ENCODE measurements at places on chromosomes 5 and 9. TPM values are rescaled to one million over a fixed set of nuclear protein-coding genes. Genes with fewer than 3 reads are reported as not detected.

Gene MUSK
- 0.22 TPM for total RNA-seq

DNA sequence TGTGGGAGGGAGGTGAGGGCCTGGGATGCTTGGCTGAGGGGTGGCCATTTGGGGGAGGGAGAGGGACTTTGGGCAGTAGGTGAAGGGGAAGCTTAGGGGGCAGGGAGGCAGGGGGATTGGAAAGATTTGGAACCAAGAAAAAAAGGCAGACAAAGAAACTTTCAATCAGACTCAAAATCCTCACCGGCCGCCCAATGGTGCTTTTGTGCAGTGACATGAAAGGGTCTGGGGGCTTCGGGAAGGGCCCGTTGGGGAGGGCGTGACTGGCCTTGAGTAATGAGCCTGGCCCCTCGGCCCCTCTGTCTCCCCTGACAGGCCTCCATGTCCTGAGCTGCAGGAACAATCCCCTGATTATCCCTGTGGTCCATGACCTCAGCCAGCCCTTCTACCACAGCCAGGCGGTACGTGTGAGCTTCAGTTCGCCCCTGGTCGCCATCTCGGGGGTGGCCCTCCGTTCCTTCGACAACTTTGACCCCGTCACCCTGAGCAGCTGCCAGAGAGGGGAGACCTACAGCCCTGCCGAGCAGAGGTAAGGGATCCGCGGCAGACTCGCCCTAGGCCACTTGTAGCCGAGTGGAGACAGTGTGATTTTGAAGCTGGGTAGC is 181.1 kb downstream of the PAPPA start:
- H3K27ac ChIP-seq = no peak overlapping the region
- no peak overlapping the region for H3K4me3 ChIP-seq
- no peaks in the 10 kb centered on the region for H3K4me1 ChIP-seq
- DNase-seq = no peak

DNA sequence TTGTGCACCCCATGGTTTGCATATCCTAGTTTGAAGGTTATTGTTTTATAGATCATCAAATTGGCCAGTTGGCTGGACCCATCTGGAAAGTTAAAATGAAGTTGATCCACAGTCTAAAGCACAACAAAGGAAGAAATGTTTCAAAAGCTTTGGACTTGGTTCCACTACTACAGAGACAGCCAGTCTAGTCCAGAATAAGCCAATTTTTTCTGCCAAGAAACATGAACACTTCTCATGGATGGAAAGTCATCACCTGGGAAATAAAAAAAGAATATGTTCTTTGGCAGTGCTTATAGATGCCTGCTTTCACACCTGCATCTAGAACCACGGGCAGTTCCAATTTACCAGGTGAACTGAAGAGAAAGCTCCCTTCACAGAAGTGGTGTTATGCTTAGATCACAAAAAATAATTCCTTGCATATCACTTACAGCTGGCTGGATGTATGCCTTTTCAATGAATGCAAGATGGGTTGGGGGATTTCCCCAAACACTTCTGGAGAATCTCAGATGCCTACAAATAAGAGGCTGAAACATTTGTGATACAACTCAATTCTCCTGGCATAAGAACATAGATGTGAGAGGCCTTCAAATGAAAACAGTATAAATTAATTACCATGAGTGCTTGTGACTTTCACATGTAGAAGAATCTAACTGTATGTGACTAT is 26.9 kb downstream of the C9 start:
- H3K36me3 ChIP-seq = no peaks in the 10 kb centered on the region
- DNase-seq = no peak
- H3K4me1 ChIP-seq = no peaks in the 10 kb centered on the region
- H3K27me3 ChIP-seq = no peaks in the 10 kb centered on the region
- no peak overlapping the region for H3K27ac ChIP-seq

DNA sequence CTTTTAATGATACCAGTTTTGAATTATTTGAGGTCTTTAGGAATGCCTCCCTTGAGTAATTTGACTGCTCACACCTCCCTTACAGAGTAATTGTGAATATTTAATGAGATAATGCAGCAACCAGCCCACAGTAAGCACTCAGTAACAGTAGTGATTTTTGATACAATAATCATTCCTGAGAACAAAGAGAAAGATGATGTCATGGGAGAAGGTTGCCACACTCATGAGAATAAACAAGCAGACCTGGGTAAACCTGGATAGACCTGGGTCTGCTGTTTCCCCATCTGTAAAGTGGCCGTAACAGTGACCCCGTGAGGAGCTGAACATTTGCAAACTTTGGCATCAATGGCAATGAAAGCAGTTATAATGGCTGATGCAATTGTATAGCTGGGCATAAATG is 4.2 kb downstream of the C1QTNF2 start:
- H3K36me3 ChIP-seq = no peaks in the 10 kb centered on the region
- H3K27ac ChIP-seq = no peak overlapping the region
- H3K27me3 ChIP-seq = no peaks in the 10 kb centered on the region
- DNase-seq = no peak
- no peak overlapping the region for H3K4me3 ChIP-seq

GRCh38 chr9:71364186-71364955 is 242.9 kb upstream of the TRPM3 start:
- no peaks in the 10 kb centered on the region for H3K36me3 ChIP-seq
- no peaks in the 10 kb centered on the region for H3K27me3 ChIP-seq
- H3K4me1 ChIP-seq = no peaks in the 10 kb centered on the region

DNA sequence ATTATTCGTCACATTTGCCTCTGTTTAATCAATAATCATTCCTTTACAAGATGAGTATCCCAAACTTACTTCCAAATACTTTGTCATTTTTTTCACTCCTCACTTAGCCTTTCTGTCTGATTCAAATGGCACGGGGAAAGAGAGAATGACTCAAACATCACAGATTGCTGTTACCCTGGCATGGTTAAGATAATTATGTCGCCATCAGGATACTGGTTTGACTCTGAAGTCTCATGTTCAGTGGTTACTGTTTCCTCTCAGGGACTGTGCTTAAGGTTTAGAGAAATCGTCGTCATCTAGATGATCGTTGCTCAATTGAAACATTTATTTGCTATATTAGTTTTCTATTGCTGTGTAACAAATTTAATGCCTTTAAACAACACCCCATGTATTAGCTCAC is 45.2 kb upstream of the RAD23B start:
- DNase-seq = no peak
- no peaks in the 10 kb centered on the region for H3K27me3 ChIP-seq
- H3K4me3 ChIP-seq = no peak overlapping the region
- H3K4me1 ChIP-seq = no peaks in the 10 kb centered on the region

GRCh38 chr9:15640121-15640520 is 87.3 kb downstream of the CCDC171 start:
- H3K27me3 ChIP-seq = no peaks in the 10 kb centered on the region
- no peaks in the 10 kb centered on the region for H3K36me3 ChIP-seq
- no peak overlapping the region for H3K4me3 ChIP-seq
- H3K4me1 ChIP-seq = no peaks in the 10 kb centered on the region
- DNase-seq = no peak
